ENCODE measurements at places on chromosomes 12 and 14. TPM values are rescaled to one million over a fixed set of nuclear protein-coding genes. Genes with fewer than 3 reads are reported as not detected.

DNA sequence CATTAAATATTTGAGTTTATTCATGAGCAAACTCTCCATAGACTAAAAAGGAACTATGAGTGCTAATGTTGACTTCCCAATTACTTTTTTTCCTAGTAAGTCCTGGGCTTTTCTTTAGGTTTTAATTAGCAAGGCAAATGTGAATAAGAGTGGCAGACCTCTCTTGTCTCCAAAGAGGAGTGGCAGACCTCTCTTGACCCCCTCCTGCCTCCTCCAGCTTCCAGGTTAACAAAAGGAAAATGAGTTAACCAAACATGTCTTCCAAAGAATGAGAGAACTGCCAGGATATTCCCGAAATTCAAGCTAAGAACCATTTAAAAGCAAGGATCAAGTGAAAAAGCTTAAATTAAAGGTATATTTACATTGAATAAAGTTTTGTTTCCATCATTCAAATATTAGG lies 253.2 kb downstream of the MDGA2 start:
- DNase-seq, result no peak

- no peak for DNase-seq
These were observed 378.5 kb downstream of the ADGRD1 start for GRCh38 chr12:131332224-131332623.

DNA sequence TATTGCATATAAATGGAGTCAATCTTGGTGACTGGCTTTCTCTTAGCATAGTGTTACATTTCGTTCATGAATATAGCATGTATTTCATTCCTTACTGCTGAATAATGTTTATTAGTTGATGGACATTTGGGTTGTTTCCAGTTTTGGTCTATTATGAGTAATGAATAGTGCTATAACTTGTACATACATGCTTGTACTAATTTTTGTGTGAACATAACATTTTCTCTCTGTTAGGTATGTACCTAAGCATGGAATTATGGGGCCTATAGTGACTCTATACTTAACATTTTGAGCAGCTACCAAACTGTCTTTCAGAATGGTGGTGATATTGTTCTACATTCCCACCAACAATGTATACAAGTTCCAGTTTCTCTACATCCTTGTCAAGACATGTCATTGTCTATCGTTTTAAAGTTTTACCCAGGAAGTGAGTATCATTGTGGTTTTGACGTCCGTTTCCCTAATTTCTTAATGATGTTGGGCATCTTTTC lies 23.1 kb downstream of the ATP2A2 start:
- no peak for DNase-seq

GRCh38 chr14:89406361-89406760 lies 10.7 kb downstream of the FOXN3 start:
- no peak for DNase-seq

- DNase-seq, result no peak
These were observed 135.5 kb downstream of the ANO2 start for GRCh38 chr12:5809586-5809985.

GRCh38 chr12:132485619-132486018 lies 4.3 kb upstream of the FBRSL1 start:
- no peak for DNase-seq

DNA sequence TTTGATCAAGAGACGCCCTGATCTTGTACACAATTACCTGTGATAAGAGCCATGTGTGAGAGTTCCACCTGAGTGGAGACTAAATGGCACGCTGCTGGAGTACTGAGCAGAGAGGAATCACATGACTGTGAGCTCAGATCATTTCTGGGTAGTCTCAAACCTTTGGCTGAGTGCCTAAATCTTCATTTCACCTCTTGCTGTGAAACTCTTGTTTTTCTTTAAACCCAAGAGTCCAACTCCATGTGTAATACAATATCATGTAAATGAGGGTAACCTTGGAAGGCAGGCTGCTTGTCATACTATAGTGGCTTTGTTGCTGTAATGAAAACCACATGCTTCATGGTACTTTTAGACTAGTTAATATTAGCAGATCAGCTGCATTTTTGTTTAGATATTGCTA lies 156.9 kb downstream of the CAND1 start:
- DNase-seq, result no peak

DNA sequence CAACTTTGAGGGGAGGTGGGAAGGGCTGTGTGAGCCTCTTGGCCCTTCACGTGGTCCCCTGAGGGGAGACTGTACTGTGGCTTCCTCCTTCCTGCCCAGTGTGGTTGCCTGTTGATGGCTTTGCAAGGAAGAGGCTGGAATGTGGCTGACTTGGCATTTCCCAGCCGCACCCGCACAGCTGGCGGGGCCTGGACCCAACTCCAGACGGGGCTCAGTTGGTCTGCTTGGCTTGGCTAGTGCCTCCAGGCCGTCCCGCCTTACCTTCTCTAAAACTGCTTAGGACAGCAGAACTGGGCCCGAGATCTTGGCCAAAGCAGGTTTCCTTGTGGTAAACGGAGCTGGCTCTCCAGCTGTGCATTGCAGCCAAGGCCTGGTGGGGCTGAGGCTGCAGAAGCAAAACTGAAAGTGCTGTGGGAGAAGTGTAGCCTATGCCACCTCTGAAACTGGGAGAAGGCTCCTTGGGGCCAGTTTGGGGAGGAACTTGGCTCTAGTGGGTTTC lies 139.5 kb downstream of the SMOC1 start:
- no peak for DNase-seq

SERPINA5 gene
- total RNA-seq, result 4.3 TPM

DNA sequence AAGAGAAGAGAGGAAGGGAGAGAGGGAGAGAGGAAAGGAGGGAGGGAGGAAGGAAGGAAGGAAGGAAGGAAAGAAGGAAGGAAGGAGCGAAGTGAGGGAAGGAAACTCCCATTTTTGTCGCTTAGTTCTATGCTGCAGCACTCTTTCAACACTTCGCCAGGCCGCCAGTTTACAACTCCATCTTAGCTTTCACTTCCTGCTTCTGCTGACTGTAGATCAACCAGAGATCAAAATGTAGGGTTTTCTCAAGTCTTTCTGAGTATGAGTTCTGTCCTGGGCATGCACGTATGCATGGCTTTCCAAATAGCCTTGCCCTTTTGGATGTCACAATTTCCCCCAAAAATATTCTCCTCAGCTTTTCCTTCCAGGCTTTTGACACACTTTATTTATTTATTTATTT lies 723.4 kb downstream of the TRHDE start:
- no peak for DNase-seq

TEAD4 gene
- 76.1 TPM for total RNA-seq

DNA sequence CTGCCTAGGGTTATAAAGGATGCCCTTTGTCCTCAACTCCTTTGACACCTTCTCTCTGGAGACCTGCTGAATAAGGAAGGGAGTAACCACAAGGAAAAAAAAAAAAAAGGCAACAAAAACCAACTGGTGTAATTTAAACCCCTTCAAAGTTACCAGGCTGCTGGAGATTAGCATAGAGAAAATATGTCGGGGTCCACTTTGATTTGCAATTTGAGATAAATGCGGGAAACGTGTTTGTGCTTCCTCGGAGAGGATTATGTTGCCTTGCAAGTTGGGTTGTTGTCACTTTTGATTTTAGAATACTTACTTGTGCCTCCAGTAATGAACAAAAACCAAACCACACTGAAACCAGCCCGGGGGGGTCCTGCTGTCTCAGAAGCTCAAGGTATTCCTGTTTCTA lies 200.2 kb upstream of the MYL2 start:
- DNase-seq, result no peak

WDHD1 gene
- total RNA-seq, result 0.11 TPM

DNA sequence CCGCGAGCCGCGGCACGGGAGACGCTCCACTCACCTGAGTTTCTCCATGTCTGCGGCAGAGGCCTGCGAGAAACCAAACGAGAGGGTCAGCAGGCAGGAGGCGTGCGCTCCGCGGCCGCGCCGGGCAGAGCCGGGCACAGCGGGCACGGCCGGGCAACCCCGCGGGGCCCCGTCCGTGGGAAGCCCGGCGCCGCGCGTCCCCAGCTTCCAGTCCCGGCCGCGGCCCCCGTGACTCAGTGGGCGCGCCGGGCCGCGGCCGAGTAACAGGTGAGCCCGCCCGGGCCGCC lies 19.4 kb downstream of the BEGAIN start:
- no peak for DNase-seq

DNA sequence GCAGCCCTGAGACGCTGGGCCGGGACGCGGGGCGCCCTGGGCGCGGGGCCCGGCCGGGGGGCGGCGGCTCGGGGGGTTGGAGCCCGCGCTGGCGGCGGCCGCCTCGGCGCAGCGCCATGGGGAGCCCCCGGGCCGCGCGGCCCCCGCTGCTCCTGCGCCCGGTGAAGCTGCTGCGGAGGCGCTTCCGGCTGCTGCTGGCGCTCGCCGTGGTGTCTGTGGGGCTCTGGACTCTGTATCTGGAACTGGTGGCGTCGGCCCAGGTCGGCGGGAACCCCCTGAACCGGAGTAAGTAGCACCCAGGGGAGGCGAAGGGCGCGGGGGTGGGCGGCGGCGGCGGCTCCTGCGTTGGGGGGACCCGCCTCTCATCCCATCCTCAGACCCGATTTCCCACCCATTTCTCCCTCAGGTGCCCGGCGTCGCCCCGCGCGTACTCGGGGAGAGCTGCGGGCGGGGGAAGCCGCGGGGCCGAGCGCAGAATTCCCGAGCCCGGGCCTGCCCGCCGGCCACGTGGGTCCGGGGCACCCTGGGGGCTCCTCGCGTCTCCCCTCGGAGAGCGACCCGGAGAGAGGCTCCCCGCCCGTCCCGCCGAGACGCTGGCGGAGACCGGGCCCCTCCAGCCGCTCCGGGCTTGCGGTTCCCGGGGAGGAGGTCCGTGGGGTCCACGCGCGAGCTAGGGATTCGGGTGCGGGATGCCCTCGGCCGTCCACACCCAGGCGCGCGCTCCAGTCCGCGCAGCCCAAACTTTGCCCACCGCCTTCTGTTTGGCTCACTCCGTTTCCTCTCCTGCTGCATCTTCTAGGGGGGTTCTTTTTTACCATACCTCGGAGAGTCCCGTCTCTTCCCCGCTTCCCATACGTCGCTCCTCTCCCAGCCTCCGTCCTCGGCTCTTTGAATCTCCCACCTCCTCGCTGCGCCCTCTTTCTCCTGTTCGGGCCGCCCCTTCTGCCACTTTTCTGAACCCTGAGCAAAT lies 807 bp downstream of the B4GALNT3 start:
- DNase-seq, result peak; percentile 74

- DNase-seq, result no peak
These were observed 25.6 kb upstream of the FGF6 start for GRCh38 chr12:4471256-4471655.

DNA sequence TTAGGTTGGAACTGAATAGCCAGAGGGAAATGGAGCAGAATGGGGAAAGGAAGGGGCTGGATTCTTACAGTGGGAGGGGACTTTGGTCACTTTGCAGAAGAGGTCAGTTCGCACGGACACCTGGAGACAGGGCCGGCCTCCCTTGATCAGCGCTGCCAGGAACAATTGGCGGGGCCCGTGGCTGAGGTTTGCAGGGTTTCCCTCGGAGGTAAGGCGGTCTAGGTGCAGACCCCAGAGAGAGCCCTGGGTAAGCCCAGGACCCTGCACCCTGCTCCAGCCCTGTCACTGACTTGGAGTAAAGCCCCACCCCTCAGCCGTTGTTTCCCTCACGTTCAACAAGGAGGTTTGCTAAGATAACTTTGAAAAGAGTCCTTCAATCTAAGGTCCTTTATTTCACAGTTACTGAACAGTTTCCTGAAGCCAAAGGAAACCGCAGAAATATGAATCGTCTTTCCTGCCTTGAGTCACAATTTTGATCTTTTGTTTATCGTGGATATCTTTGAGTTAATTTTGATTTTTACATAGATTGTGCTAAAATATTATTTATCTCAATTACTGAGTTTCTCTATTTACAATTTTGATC lies 231.4 kb upstream of the RTL1 start:
- DNase-seq, result no peak

DNA sequence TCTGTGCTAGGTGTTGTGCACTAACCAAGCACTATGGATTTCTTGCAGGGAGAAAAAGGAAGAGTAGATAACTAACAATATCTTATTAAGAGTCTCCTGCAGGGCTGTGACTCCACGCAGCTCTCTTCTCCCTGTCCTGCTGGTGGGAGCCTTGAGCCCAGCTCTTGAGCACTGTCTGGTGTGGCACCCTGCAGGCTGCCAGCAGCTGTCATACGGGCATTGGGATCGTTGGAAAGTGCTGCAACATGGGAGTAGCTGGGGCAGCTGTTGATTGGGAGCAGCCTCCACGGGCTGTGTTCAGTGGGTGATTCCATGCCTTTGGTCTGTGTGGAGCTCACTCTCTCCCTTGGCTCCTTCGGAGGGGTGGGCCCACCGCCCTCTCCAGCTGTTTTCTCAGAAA lies 125.3 kb downstream of the FBXL14 start:
- no peak for DNase-seq

- no peak for DNase-seq
These were observed 100.6 kb downstream of the ETV6 start for GRCh38 chr12:11749943-11750690.

DNA sequence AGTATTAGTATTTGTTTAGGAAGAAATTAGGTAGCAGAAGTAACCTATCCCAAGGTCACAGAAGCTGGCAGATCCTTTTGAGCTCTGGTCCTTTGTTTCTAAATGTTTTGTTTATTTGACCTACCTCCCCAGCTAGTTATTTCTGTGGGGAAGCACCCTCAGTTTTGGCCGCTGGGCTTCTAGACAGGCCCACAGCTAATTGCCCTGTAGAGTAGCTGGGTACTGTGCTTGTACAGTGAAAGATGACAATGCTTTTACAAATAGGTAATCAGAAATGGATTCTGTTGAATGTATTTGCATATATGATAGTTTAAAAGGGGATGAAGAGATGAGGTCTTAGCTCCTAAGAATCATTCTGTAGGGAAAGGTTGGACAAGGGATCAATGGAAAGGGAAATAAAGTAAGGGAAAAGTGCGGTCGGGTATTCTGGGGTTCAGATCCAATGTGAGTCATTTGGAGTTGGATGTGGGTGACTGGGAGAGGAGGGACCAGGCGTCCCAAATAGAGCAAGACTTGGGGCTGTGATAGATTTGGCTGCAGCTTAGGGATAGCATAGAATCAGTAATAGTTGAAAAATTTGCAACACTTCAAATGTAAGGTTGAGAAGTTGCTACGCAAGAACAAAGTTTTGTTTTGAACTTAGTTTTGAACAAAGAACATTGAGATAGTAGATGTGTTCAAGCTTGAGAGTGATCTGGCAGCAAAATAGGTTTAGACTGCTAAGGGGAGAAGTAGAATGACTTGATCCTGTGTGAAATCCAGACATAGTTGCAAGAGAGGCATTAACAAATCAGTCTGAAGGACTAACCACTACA lies 3.6 kb downstream of the NUDT4 start:
- no peak for DNase-seq

Data from ascending aorta (tissue), 2 donors.